Activated effector memory CD4-positive, alpha-beta T cell treated with anti-CD3 and anti-CD28 coated beads, Interleukin-2, amount 50 U/mL, for 16 hours (primary cell): ENCODE measurements at places on chromosomes 1 and 21.

GRCh38 chr1:218219460-218219859, 65.6 kb upstream of the RRP15 start:
- no peak for DNase-seq

GRCh38 chr1:2210786-2211185, 16.2 kb upstream of the FAAP20 start:
- no peak for DNase-seq

DNA sequence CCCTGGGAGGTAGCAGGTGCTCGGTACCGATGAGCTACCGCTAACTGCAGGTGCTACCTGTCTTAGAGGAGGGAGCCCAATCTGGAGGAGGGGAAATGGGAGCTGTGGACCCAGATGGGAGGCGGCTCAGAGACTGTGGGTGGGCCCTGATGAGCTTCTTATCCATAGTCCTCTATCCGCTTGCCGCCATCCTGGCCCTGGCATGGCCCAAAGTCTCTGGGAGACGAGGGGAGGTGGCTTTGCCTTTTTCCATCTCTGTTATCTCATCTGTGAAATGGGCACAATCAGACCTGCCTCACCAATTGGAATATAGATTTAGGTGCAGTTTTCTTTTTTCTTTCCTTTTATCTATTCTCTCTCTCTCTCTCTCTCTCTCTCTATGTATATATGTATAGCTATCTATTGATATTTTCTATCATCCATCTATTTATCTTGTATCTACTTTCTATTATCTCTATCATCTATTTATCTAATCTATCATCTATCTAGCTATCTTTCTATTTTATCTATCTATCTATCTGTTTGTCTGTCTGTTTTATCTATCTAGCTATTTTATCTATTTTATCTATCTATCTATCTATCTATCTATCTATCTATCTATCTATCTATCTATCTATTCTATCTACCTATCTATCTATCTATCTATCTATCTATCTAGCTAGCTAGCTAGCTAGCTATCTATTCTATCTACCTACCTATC, 16.5 kb downstream of the TNFRSF1B start:
- DNase-seq, result no peak

- DNase-seq, result no peak
Measured at GRCh38 chr1:168665975-168666374, 63.0 kb downstream of the DPT start.

GRCh38 chr1:89692601-89693521, 59.9 kb downstream of the LRRC8C start:
- no peak for DNase-seq

- DNase-seq, result no peak
Measured at GRCh38 chr1:151680826-151681225, 35.8 kb downstream of the CELF3 start.

DNA sequence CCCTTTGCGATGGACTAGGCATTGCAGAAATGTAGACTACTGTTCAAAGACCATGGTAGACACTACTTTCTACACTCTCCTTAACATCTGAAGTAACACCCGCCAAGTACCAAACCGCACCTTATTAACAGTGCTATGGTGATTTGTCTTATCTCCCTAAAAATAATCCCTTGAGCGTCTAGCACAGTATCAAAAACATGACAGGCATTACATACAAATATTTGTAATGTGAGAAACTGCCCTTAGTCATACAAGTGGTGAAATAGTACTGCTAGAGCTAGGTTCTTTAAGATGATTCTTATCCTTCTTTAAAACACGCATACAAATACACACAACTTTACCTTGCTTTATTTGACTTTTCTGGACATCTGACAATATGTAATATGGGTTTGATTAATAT, 27.2 kb downstream of the PUM1 start:
- DNase-seq, result no peak

DNA sequence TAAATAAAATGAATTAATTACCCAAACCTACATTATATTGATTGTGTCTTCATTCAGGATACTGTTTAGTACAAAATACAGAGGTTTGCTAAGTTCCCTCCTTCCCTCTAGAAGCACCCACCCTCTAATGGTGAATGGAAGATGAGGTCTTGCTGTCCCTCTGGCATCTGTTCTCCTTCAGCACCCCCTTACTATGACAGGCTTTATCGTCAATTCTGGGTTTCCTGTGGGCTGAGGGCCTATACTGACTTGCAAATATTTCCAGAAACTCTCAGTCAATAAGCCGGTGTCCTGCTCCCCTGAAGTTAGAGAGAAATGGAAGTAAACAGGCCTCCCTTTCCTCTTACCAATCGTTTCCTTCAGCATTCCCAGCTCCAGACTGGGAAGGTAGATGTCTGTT, 13.2 kb downstream of the LAX1 start:
- no peak for DNase-seq

- DNase-seq, result no peak
Measured at GRCh38 chr1:231861541-231862481, 235.2 kb downstream of the DISC1 start.

- no peak for DNase-seq
Measured at GRCh38 chr1:234253732-234254131, 119.5 kb upstream of the COA6 start.

DNA sequence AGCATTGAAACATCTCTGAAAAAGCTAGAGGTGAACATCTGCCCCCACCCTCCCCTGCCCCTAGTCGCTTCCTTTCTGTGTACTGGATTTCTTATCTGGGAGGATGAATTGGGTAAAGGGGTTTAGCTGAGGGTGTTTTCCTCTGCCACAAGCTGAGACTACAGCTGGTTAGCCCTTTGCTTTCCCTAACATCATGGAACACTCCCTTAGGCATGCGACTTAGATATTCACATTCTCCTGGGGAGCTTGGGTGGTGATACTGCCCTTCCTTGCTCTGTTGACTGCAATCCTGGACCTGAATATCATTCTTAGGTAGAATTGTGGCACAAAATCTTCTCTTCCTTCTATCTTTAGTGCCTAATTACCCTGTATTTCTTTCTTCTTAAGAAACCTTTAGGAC, 117.4 kb upstream of the KIAA0040 start:
- DNase-seq, result no peak

- DNase-seq, result no peak
Measured at GRCh38 chr21:42962380-42963007, 11.9 kb upstream of the PKNOX1 start.
